ENCODE measurements at places on chromosomes 5 and 9.
A peak's percentile ranks its signal among the peaks of the same experiment; 100 is the strongest.

DNA sequence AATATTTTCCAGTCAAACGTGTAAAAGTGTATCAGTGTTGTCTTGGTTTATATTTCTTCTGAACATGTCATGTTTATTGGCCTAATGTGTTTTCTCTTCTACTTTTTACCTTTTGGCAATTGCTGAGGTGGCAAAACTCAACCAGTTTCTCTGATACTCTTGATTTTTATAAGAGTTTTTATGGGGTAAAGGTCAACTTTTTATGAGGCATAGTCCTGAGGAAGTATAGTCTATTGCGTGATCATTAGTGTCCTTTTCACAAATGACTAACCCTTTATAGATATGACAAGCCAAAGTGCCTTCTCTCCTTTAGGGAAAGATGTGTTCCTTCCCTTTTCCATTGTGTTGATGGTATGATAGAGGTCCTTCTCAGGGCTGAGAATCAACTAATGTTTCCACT is 32.9 kb downstream of the OCLN start:
- no peak for DNase-seq

DNA sequence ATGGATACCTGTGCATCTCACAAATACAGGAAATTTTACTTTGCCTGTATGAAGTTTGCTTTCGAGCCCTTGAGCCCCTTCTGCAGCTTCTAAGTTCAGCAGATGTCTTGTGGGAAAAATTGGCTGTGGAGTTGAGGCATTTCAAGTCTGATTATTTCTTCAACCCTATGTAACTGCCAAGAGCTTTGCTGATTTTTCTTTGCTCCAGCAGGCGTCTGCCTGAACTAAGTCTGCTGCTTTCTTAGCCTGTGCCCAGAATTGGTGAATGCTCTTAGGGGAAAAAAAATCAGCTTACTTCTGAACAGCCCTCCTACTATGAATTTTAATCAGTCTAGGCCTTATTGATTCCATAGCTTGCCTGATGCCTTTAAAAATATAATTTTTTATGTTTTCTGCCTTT is 41.2 kb downstream of the RIC1 start:
- DNase-seq = no peak

GRCh38 chr5:172443441-172444109 is 10.8 kb downstream of the SH3PXD2B start:
- no peak for DNase-seq

DNA sequence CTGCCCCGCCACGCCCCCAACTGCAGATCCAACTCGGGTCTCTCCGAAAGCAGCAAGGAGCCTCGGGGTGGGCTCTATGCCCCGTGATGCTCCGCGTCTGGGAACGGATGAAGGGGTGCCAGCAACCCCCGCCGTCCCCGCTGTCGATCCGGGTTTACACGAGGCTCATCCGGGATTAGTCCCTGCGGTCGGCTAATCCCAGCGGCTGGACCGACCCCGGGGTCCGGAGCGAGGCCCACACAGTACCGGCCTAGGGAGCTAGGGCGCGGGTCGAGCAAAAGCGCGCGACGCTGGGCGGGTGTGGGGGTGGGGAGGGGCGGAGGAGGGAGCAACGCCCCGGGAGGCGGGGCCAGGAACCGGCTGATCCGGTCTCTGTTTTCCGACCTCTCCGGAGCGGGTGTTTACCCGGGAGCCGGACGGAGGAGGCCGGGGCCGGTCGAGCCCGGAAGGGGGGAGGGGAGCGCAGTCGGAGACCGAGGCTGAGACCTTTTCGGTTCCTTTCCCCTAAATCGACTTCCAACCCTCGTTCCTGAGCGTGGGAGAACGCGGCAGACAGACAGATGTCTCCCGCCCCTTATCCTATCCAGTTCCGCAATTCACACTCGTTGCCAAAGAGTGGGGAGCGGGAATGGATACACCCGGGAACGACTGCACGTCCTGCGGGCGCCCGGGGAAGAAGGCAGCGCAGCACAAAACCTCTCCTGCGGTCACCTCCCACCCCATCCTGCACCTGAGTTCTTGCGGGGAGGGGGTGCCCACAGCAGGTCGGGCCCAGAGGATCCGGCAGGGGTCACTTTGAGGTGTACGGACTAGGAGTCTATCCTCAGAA is 28.6 kb downstream of the PCDH1 start:
- peak; percentile 71 for DNase-seq

- DNase-seq = no peak
Observed at GRCh38 chr5:122076050-122076461, 2.0 kb downstream of the LOX start.

DNA sequence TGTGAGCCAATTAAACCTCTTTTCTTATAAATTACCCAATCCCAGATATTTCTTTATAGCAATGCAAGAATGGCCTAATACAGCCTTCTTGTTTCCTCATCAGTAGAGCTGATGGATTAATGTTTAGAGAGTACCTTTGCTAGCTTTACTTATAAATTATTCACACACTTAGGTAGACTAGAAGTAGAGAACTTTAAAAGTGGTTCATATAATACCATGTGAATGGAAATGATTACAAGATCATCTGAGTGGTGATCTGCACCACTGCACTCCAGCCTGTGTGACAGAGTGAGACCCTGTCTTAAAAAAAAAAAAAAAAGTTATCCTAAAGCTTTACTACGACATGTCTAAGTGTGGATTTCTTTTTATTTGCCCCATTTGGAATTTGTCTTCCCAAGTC is 23.2 kb upstream of the LRRTM2 start:
- DNase-seq = no peak

Measured in CD4-positive, alpha-beta T cell treated with Interleukin-1 beta for 1 hour (primary cell).